ENCODE measurements at places on chromosomes 7 and 10.

GRCh38 chr10:43861966-43862751 lies 213.5 kb upstream of the ZNF32 start:
- no peak for DNase-seq

DNA sequence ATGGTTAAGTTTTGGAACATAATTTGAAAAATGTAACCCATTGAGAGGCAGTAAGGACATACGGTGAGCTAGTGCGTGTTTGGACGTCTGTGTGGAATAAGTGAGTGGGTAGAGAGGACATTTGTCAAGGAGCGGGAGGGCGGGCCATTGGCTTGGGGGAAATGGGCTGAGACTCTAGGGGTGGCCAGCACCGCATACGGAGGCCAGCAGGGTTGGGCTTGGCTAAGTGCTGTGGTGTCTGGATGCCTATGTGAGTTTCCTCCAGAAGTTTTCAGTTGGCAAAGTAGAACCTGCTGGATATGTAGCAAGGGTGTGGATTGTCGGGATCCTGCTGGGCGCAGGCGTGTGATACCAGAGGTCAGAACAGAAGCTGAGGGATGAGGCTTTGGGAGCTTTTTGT lies 103.0 kb downstream of the TCF7L2 start:
- no peak for DNase-seq

GRCh38 chr7:34928052-34928451 lies 109.2 kb downstream of the DPY19L1 start:
- peak; percentile 60 for DNase-seq

- no peak for DNase-seq
These were observed 99.3 kb upstream of the NFE2L3 start for GRCh38 chr7:26052706-26053105.

DNA sequence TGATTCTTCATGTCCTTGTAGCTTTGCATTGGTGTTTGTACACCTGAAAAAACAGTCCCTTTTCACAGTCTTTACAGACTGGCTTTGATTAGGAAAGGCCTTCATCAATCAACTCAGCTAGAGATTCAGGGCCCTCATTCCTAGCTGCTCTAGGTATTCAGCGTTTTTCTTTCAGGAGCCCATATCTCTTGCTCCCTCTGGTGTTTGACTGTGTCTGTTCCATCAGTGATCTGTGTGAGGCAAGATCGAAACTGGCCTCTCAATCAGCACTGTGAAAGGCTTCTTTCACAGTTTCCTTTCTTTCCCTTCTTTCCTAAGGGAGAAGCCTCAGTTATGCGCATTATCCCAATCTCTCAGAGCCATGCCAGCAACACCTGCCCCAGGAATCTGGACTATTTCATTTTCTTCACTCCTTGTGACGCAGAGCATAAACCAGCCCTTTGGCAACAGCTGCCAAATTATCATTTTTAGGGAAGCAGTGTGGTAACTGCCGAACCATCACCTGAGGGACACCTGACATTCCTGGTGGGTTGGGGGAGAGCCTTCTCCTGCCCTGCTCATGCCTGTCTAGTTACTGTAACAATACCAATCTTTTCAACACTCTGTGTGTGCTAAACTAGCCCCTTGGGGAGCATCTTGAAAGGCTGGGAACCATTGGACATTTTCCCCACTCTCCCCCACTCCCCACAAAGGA lies 75.7 kb upstream of the CCDC71L start:
- no peak for DNase-seq

DNA sequence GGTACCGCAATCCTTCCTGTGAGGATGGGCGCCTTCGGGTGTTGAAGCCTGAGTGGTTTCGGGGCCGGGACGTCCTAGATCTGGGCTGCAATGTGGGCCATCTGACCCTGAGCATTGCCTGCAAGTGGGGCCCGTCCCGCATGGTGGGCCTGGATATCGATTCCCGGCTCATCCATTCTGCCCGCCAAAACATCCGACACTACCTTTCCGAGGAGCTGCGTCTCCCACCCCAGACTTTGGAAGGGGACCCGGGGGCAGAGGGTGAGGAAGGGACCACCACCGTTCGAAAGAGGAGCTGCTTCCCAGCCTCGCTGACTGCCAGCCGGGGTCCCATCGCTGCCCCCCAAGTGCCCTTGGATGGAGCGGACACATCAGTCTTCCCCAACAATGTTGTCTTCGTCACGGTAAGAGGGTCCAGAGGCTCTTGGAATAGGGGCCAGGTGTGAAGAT lies 1.7 kb downstream of the MEPCE start:
- no peak for DNase-seq

DNA sequence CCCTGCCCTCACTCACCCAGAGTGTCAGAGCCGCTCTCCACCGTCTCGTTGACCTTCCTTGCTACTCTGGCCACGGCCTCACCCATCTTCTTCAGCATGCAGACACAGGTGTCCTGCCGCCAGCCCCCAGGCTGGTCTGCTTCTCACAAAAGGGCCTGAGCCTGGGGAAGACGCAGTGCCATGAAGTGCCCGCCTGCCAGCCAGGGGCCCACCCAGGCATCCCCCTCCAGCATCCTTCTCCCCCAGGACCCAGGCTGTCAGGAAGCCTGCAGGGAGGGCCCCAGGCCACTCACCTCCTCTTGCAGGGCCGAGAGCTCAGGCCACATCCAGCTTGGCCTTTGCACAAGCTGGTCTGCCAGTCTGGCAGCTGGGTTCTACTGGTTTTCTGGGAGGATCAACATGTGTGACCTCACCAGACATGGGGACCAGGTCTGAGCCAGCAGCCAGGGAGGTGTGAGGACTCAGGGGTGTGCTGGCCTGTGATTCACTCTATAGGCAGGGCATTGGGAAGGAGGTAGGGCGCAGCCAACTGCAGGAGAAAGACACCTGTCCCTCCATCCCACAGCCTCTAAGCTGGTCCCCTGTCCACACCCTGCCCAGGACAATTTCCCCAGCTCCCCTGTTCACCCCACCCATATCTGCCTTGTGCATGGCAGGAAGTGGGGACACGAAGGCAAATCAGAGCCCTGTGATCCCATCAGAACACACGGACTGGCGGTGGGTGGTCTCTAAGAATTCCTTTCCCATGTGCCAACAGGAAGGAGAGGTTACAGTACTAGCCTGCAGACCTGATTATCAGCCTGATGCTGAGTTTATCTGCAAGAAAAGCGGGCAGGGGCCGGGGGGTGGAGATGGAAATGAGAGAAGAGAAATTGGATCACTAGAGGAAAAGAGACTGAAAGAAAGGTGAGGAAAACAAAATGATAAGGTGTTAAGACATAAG lies 5.7 kb downstream of the LRRC20 start:
- no peak for DNase-seq

- DNase-seq = no peak
These were observed 35.5 kb downstream of the RPA3 start for GRCh38 chr7:7682861-7683260.

DNA sequence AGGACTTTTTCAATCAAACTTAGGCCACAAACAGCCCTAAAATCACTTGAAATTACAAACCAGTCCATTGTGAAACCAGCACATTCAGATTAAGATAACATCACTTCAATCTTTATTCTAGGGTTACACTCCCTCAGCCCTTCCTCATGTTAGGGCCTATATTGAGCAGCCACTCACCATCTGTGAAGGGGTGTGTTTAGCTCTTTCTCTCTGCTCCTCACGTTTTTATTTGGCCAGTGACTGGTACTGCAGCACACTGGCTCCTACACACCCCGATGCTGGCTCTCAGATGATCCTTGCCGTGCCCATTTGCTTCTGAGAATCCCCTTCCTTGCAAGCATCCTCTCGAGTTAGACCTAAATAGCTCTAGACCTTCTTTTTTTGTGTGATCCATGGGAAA lies 604.5 kb downstream of the INHBA start:
- no peak for DNase-seq

- no peak for DNase-seq
These were observed 67.8 kb downstream of the EBF3 start for GRCh38 chr10:129896136-129896859.

- no peak for DNase-seq
These were observed 25.6 kb upstream of the ADGRA1 start for GRCh38 chr10:133062085-133062484.

DNA sequence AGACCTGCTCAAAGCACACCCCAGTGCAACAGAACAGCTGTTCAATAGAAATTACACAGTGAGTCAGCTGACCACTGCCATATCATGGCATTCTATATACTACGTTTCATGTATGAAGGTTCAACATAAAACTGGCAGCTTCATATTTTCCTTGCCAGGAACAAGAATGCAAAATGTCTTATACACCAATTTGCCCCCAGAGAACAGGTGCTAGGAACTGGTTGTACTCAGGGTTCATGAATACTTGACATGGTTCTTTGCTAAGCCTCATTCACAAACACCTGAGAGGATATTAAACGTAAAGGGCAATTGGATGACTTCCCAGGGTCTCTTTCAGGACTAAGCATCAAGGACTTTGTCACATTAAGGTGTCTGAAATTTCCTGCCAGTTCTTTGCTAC lies 6.9 kb downstream of the MYOF start:
- no peak for DNase-seq

GRCh38 chr7:6237011-6237410 lies 35.4 kb downstream of the CYTH3 start:
- DNase-seq = no peak

DNA sequence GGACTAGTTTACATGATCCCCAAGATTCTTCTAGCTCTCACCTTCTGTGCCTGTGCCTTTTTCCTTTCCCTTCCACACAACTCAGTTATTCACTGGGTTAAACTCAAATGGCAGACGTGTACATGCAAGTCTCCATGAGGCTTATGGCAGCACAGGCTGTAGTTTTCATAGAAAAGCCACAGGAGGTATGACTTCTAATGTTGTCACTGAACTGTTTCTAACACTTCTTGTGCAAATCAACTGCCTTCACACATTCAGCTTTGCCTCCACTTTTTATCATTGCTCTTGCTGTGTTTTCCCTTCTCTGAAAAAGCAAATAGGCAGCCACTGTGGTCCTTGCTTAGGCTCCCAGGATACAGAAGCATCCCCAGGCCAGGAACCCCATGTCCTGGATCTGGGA lies 5.3 kb upstream of the GIMAP5 start:
- DNase-seq = no peak

GRCh38 chr10:130470973-130471372 lies 334.8 kb downstream of the GLRX3 start:
- DNase-seq = no peak

GRCh38 chr10:110822035-110822711 lies 49.6 kb upstream of the PDCD4 start:
- DNase-seq = no peak

DNA sequence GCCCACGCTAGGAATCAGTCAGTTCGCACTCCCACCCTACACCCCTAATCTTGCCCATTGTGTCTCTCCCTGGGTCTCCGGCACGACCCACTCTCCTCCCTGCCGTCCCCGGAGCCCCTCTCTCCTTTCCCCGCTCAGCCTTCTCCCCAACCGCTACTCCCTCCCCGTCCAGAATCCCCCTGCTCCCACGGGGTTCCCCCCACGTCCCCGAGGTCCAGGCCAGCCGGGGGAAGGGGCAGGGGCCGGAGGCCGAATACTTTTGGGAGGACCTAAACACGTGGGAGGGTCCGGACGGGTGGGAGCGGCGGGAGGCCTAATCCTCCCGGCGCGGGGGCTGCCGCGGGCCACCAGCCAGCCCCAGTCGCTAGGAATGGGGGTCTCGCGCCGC lies 560 bp downstream of the RARRES2 start:
- DNase-seq = no peak

DNA sequence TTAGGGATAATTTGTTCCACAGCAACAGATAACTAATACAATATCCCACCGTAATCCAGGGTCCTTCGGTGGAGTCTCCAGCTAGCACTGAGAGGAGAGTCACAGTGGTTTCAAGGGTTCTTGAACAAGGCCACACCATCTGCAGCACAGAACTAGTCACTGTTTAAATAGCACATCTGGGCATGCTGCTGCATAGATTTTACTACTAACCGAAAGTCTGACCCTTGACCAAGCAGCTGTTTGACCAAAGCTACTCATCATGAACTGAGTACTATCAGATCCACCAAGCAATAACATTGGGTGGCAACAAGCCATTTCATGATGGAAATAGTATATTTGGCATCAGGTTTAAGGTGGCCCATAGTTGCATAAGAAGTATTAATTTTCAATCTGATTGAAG lies 53.2 kb downstream of the ANKMY2 start:
- no peak for DNase-seq

GRCh38 chr7:141696348-141696747 lies 5.6 kb downstream of the DENND11 start:
- no peak for DNase-seq

GRCh38 chr7:106855540-106856132 lies 9.4 kb upstream of the PIK3CG start:
- no peak for DNase-seq

- no peak for DNase-seq
These were observed 913.9 kb upstream of the AUTS2 start for GRCh38 chr7:68684246-68684839.

DNA sequence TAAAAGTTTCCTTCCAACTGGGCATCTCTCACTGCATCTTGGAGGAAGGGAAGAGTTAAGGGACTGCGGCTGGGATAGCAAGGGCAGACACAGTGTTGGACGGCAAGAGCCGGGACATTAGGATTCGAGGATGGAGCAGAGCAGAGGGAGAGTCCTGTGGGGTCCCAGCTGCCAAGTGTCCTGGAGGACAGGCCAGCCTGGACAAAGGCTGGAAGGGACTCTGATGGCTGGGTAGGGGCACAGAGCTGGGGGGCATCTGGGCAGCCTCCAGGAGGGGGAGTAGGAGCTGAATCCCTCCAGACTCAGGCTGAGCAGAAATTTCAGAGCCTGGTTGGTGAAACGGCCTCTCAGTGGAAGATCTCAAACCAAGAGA lies 19.2 kb downstream of the SFTPA1 start:
- no peak for DNase-seq

DNA sequence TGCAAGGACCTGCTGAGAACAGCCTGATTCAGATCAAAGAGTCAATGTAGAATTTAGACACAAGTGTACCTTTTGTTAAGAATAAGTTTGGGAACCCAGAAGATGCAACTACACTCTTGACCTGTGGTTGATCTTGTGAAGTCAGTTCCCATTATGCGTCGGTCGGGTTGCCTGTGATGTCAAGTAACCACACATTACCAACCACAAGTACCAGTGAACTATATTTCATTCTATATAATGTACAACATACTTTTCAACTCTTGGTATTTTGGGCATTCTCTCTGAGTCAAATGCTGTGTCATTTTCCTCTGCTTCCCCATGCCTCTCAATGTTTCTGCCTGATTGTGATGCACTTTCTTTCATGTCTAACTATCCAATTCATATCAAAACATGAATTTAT lies 426.2 kb downstream of the ETV1 start:
- DNase-seq = no peak

- no peak for DNase-seq
These were observed 153.3 kb downstream of the ARID5B start for GRCh38 chr10:62054830-62055229.

DNA sequence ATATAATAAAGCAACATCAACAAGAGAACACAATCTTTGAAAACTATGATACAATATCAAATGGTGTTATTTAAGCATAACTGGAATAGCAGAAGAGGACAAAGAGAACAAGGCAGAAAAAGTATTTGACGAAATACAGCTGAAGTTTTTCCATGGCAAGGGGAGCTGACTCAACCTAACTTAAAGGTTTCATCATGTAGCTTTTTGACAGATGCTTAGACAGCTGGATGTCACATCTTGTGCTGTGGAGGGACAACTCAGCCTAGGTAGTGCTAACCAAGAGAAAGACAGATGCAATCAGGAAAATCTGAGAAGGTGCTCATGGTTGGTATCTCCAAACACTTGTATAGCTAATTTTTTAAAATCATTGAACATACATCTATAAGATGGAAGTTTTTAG lies 208.2 kb downstream of the TFEC start:
- DNase-seq = no peak

GRCh38 chr7:42010751-42011150 lies 226.3 kb downstream of the GLI3 start:
- DNase-seq = no peak

GRCh38 chr10:124306922-124307371 lies 111.8 kb downstream of the OAT start:
- DNase-seq = no peak
